ENCODE measurements at places on chromosomes 4 and X. TPM values are rescaled to one million over a fixed set of nuclear protein-coding genes. Genes with fewer than 3 reads are reported as not detected.

SLC4A4 gene
- total RNA-seq, result 5.9 TPM

SYNPO2 gene
- 2.2 TPM for total RNA-seq

NALF2 gene
- not detected for total RNA-seq

ABRAXAS1 gene
- total RNA-seq, result 12.0 TPM

GLRA3 gene
- total RNA-seq, result not detected

P2RY4 gene
- total RNA-seq, result not detected

ADAMTS3 gene
- 6.7 TPM for total RNA-seq

TEX13B gene
- not detected for total RNA-seq

MCF2 gene
- under 0.01 TPM for total RNA-seq

AREG gene
- 35.4 TPM for total RNA-seq

GLOD5 gene
- not detected for total RNA-seq

SSX4B gene
- not detected for total RNA-seq

MAGEA8 gene
- total RNA-seq, result not detected

GPM6B gene
- total RNA-seq, result 0.13 TPM

MSX1 gene
- total RNA-seq, result 0.16 TPM

Data from mesangial cell (primary cell).